Stimulated activated CD4-positive, alpha-beta T cell treated with anti-CD3 and anti-CD28 coated beads, TNF-alpha, amount 100 ng/mL, for 48 hours (primary cell): ENCODE measurements at places on chromosomes 2 and 18.

DNA sequence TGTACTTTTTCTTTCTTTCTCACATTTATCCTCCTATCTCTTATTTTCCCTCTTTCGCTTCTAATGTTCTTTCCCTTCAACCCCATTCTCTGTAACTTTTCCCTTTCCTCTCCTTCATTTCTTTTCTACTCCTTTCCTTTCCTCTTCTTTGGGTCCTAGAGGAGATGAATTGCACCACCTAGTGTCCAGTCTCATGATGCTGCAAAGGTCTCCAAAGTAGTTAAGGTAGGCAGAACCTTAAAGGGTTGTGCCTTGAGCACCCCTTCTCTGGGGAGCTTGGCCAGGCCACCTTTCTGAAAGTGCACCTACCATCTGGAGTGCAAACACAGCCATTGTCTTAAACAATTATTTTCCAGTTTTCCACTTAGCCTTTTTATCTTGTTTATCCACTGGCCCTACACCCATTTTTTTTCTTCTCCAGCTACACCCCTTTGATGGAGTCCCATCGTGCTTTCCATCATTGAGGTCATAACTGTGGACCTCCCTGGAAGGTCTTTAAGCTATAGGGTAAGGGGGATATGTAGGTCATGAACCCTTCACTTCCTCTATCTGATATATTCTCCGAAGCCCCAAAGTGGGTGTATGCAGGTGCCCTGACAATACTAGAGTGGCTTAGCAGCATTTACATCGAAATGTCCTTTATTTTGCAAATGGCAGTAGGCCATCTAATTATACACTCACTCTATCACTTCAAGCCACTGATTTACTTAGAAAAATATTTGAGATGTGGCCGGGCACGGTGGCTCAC is 155.9 kb downstream of the ESCO1 start:
- DNase-seq: no peak

GRCh38 chr2:86056590-86057331 is 48.9 kb downstream of the POLR1A start:
- DNase-seq: no peak

DNA sequence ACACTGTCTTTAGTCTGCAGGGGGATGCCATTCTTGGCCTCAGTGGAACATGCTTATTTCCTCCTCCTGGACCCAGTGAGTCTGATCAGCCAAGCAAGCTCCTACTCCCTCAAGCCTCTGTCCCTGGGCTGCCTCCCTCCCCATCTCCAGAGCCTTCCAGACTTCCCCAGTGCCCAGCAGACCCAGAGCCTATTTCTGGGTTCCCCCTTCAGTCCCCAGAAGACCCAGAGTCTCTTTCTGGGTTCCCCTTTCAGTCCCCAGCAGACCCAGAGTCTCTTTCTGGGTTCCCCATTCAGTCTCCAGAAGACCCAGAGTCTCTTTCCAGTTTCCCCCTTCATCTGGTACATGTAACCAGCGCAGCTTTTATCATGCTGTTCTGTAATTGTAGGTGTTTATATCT is 17.0 kb upstream of the PKDCC start:
- no peak for DNase-seq

DNA sequence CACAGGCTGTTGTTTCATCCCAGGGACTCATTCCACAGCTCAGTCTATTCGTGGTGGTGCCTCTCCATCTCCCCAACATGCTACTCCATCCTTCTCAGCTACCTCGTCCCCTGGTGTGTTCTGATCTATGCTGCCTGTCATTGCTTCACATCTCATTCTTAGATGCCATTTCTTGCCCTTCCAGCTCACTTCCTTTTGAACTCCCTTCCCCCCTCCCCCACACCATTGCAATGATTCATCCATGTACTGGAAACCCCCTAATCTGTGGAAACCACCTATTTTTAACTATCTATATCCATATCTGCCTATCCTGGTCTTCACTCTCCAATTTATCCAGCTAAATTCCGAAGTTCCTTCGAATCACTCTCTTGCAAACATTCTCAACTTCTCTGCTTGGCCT is 65.7 kb upstream of the PARD3B start:
- DNase-seq: no peak

DNA sequence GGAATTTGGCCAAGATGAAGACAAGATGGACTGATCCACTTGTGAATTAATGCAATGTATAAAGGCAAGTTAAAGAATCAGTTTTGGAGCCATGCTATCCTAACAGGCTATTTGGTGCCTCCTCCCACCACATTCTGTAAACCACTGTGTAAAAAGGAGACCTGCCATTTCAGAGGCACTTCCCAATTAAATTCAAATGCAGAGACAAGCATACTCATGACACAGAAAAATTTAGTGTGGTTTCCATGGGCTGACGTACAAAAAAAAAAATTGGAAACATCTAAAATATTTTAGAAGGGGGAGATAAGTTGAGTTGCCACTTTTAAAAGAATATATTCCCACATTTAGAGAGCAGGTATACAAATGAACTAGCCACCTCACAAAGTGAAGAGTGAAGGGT is 112.1 kb downstream of the TCF4 start:
- no peak for DNase-seq

- no peak for DNase-seq
Observed at GRCh38 chr2:72934683-72935610, 17.6 kb downstream of the EMX1 start.

GRCh38 chr2:217060516-217060915 is 200.7 kb upstream of the TNP1 start:
- DNase-seq: no peak

GRCh38 chr18:9520666-9521065 is 45.4 kb downstream of the RALBP1 start:
- no peak for DNase-seq

DNA sequence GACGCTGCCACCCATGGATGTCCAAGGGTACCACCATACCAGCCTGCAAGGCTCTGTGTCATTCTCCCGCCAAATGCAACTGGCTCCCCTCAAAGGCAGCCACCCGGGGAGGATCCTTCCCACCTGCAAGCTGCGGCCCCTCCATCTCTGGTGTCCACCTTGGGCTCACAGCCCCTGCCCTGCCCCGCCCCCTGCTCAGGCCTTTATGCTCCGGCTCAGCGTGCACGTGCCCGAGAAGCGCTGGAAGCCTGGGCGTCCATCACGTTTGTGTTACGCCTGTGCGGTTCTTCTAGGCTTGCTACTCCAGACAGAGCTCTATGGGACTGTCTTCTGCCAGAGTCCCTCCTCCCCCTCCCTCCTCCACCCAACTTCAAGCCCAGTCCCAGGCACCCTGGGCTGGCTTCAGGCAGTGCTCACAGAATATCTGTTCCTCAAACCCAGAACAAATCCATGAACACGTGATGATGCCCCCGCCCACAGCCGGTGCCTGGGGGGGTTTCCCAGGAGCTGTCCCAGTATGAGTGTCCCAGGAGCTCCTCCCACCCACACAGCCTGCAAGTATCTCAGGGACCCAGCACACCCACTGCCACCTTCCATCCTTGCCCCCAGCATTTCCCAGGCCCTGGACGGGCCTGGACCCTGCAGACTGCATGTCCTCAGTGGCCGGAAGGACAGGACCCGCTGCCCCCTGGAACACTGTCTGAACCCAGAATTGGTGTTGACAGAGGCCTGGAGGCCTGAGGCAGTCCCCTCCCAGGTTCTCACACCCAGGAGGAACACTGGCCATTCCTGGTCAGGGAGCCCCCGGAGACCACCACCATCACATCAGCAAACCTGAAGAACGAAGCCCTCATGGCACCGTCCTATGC is 30.3 kb downstream of the KIF1A start:
- no peak for DNase-seq

- no peak for DNase-seq
Observed at GRCh38 chr18:50398947-50399346, 24.1 kb downstream of the SKA1 start.

DNA sequence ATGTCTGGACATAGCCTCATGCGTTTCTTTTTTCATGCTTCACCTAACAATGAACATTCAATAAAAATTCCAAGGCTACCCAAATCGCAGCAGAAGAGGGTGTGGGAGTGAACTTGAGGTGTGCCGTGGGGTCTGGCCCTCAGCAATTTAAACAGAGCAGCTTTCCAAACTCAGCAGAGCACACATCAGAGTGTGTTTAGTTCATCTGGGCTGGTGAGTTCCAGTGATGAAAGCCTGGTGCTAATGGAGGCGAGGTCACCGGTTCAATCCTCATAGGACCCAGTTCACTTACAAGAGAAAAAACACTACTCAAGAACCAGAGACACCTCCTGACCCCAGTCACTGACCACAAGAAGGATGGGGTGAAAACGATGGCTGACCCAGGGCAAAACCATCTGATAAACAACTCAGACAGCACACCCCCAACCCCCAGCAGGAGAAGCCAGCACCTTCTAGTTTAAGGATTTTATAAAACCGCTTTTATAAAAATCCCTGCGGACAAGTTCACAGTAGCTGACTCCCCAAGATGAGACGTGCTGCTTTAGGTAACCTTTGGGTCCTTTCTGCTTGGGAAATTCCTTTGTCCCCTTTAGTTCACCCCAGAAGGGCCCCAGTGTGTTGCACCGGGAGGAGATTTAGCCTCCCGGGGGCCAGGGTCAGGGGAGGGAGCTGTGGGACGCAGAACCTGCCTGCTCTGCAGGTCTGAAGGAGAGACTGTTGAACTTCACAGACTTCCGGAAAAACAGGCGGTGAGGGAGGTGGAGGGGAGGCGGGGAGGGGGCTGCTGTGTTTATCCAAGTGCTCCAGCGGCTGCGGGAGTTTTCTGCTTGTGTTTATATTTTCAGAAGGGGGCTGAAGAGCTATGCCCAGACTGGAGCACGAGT is 152.7 kb upstream of the SOX11 start:
- DNase-seq: no peak

GRCh38 chr18:33231474-33232317 is 208.8 kb downstream of the CCDC178 start:
- peak; percentile 45 for DNase-seq

DNA sequence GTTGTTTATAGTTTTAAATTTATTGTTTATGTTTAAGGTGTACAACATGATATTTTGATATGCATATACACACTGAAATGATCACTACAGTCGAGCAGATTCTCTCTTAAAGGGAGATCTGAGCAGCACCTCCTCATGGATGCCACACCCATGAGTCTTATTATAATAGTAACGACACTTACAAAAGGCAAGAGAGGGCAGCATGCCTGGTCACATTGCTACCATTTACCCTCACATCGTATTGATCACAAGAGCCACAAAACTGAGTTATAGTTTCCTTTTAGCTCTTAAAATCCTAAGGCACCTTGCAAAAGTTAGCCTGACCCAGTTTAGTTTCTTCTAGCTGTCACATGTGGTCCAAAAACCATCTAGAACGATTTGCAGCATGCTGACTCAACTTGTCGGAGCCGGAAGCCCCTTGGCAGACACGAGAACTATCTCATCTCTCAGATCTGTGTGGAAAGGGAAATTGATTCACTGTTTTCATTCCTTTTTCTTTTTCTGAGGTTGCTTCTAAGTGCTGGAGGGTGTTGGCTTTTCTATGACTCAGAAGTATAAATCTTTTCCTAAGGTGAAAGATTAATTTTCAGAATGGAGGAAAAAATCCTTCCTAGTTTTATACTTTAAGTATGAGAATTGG is 85.3 kb downstream of the CDC42EP3 start:
- DNase-seq: no peak

GRCh38 chr2:130251873-130252620 is 53.8 kb upstream of the TUBA3E start:
- DNase-seq: no peak

DNA sequence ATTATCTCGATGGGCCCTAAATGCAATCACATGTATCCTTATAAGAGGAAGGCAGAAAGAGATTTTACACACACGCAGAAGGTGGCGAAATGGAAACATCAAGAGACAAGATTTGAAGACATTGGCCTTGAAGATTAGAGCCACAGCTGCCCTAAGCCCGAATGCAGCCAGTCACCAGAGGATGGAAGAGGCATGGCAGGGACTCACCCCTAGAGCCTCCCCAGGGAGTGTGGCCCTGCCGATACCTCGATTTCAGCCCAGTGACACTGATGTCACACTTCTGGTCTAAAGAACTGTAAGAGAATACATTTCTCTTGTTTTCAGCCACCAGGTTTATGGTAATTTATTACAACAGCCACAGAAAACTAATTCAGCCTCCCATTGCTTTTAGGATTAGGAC is 17.4 kb downstream of the TTC39C start:
- DNase-seq: no peak

GRCh38 chr2:190618030-190618429 is 30.9 kb upstream of the NAB1 start:
- no peak for DNase-seq

DNA sequence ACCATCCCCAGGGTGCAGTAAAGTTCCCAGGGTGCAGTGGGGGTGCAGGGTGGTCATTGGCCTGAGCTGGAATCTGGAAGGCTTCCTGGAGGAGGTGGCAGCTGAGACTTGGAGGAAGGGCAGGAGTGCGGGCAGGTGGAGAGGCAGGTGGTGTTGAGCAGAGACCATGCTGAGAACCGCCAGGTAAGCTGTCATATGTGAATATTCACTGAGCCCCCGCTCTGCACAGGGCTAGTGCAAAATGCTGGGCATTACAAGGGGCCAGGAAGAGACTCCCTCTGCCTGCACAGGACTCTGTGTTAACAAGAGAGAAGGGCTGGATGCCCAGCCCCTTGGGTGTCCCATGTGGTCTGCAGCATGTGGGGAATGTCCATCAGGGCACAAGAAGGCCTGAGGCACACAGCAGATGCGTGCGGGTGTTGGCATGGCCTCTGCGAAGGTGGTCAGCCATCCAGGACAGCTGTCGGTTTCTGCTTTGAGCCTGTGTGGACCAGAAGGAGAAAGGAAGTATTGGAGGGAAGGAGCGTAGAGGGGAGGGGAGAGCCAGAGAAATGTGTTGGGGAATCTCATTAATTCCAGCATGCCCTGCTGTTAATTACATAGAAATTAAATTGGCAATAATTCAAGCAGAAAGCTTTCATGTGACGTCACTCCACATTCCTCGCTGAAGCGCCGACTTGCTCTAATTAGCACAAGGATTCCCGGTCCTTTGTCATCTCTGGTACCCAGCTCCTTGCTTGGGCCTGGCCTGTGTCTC is 62.8 kb upstream of the OTOS start:
- DNase-seq: no peak

GRCh38 chr18:34494359-34494696 is 215.8 kb upstream of the DTNA start:
- DNase-seq: no peak

GRCh38 chr18:39938676-39939608 is 2016.1 kb upstream of the PIK3C3 start:
- DNase-seq: no peak

DNA sequence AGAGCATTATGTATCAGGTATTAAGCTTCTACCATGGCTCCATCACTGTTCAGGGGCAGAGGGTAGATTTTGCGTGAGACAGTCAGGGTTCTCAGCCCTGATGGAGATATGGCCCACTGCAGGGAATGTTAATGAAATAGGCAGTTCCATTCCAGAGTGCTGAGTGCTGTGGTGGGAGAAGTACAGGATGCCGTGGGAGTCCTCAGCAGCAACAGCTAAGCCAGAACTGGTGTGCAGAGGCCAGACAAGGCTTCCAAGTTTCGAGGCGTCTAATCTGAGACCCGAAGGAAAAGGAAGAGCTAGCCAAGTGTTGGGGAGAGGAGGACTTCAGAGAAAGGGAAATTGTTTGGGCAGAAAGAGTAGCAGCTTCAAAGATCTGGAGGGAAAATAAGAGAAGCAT is 30.2 kb upstream of the MAPRE2 start:
- DNase-seq: no peak
